Fibroblast of villous mesenchyme (primary cell): ENCODE measurements at places on chromosomes 2 and 18. TPM values are rescaled to one million over a fixed set of nuclear protein-coding genes. Genes with fewer than 3 reads are reported as not detected.

DNA sequence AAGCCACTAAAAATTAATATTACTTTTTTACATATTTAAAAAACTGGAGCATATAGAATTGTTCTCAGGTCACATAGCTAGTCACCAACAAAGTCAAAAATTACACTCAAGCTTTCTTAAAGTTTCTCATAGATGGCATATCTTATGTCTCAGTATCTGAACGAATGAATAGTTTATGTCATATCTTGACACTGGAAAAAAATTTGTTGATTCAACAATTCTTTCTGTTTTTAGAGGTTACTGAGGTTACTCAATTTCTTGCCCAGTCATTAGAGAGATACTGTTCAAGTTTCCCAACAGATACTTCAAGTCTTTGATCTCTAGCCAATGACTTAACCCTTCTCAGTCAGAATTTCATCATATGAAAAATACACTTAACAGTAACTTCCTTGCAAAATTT is 113.1 kb upstream of the XIRP2 start:
- no peak for DNase-seq

- DNase-seq: no peak
Measured at GRCh38 chr18:3631887-3632286, 181.9 kb downstream of the TGIF1 start.

DNA sequence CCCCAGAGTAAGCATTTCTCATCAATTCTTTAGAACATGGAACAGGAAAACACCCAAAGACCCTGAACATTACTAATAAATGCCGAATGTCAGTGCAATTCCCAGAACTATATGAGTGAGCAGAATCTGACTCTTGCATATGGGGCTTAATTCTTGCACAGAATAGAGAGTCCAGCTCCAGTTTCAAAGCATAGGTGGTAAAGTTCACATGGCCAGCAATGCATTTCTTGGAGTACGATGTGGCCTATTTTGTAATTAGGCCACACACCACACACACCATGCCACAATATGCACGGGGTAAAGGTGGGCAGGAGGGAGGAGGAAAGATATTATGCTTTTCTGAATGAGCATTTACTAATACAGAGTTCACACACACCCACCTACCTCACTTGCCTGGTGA is 56.5 kb downstream of the PLA2R1 start:
- no peak for DNase-seq

DNA sequence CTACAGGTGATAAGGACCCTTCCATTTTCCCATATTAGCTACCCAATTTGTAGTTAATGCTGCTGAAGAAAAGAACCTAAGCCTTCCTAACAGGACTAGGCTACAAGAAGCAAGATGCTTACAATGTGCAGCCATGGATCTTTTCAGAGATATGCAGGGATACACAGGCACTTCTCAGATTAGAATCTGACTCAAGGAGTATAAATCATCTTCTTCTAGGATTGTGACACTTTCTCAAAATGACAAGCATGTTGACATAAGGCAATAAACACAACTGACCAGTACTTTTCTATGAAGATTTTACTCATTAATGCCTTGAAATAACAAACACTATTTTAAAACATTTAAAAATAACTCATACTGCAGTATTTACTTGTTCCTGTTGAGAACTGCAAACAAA is 127.9 kb upstream of the ACVR2A start:
- no peak for DNase-seq

INHBB gene
- total RNA-seq: under 0.01 TPM in 2 replicates

DNA sequence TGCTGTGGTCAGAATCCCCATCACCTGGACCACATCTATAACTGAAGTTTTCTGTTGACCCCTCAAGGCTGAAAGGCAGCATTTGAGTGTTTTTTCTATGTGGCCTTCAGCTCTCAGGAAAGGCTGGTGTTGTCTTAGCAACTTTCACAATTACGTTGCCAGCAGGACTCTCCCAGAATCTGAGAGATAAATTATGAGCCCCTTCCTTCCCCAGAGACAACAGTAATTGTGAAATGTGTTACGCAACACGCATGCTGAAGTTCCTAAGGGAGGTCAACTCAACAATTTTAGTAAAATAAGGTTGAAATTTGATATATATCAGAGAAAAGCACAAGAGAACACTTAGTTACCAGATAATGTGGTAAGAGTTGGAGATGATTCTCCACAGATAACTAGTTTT is 216.5 kb upstream of the SLC8A1 start:
- DNase-seq: peak; percentile 84
